ENCODE measurements at places on chromosomes 3 and 15.

- DNase-seq: peak; percentile 70
Measured at GRCh38 chr15:47756872-47757271, 39.6 kb downstream of the SEMA6D start.

DNA sequence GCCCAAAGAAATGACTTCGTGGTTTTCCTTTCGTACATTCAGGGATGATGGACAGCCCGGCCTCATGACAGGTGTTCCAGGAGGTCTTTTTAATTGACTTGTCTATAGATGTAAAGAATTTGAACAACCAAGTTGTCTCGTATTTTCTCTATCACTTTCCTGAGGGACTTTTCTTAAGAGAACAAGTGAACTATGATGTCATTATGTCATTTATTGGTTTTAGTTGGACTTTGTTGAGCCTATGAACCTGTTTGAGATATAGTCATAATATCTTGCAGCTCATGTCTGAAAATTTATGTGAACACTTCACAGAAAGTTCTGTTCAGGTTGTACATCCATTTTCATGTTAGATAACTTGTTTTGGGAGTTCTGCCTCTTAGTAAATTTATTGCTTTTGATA is 89.2 kb downstream of the RBMS3 start:
- no peak for DNase-seq

- DNase-seq: no peak
Measured at GRCh38 chr15:89364341-89364740, 29.7 kb upstream of the POLG start.

GRCh38 chr3:113983544-113983943 is 35.7 kb downstream of the ZDHHC23 start:
- no peak for DNase-seq

DNA sequence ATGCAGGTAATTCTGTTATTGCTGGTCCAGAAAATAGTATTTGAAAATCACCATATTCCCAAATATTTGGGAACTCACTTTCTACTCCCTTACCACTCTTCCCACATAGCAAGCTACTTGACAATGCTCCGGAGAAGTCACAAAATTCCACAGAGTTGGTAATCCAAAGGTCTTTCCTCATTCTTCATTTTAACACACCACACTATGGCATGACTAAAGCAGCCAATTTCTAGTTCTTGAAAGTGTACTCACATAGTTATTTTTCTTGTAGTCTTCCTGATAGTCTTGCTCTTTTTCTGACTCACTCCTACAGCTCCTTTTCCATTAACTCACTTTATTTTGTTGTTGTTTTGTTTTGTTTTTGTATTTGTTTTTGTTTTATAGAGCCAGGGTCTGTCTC is 67.2 kb downstream of the MYO9A start:
- DNase-seq: no peak

GRCh38 chr3:54122324-54123002 is at the start of gene CACNA2D3:
CACNA2D3 (plus strand) TSS chr3:54122552.
- no peak for DNase-seq

DNA sequence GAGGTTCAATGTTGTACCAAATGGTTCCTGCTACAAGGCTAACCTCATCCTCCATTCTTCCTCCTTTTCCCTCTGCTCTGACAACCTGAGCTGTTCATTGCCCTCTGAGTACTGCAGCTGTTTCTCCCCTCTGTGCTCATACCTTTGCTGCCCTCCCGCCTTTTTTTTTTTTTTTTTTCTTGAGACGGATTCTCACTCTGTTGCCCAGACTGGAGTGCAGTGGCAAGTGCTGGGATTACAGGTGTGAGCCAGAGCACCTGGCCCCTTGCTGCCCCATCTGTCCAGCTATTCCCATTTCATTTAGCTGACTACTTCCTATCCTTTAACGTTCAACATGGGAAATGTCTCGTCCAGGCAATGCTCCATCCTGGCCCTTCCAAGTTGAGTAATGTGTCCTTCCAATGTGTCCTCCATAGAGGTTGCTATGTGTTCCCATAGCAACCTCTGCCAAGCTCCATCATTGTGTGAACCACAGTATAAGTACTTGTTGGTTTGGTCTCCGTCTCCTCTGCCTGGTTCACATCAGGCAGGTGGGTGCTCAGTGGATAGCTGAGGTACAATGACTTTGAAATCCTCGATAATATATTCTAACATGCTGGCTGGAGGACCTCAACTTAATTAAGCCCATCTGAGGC is 179.9 kb upstream of the ANKRD28 start:
- no peak for DNase-seq

DNA sequence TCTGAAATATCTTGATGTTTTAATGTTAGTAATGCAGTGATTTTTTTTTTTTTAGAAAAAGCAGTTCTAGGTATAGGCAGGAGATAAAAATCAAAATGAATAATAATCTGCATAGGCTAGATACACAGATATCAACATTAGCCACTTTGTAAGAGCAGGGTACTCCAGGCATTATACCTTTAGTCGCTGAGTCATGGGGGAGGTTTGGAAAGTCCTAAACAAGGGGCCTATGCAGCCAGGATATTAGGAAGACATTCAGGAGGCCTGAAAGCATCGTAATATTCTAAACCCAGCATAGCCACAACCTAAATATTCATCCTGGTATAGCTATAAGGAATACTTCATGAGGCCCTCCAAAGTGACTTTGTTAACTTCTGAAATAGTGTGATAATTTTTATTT is 258.1 kb upstream of the NECTIN3 start:
- no peak for DNase-seq

- DNase-seq: no peak
Measured at GRCh38 chr3:66489581-66489980, 11.2 kb downstream of the LRIG1 start.

DNA sequence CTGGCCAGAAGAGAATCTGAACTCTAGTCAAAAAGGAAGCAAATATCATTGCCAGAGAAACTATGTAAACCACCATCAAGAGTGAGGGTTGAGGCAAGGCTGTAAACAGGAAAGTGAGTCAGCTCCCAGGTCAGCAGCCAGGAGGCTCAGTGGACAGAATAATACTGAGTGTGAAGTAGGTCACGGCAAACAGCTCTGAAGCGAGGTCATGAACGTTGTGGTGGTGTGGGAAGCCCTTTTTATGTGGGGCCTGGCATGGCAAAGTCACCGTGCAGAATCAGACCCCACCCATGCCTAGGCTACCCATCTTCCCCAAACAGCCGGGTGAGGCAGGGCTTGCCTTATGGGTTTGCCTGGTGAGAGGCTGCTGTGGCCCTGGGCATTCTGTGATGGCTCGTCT is 43.9 kb downstream of the THBS1 start:
- peak; percentile 98 for DNase-seq

DNA sequence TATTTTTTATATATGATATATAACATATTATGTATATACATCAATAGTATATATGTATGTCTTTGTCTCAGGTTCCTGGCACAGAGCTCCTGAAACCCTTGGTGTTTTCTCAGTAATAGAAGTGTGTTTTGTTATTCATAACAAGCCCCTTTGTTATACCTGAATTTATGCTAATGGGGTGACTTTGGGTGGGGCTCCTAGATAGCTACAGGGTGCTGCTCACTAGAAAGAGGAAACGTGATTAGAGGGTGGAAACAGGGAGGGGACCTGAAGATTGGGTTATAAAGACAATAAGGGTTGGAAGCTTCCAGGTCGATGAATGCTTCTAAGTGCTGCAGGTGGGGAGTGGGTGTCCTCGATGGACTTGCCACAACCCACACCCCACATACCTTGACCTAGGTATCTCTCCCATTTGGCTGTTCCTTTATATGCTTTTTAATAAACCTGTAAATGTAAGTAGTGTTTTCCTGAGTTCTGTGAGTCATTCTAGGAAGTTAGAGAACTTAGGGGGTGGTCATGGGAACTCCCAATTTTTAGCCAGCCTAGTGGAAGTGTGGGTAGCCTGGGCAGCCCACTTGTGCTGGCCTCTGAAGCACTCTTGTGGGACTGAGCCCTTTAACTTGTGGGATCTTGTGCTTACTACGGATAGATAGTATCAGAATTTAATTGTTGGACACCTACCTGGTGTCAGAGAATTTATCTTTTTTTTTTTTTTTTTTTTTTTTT is 36.9 kb upstream of the C15orf39 start:
- no peak for DNase-seq

GRCh38 chr15:63054985-63055384 is 12.4 kb downstream of the TPM1 start:
- peak; percentile 26 for DNase-seq

- DNase-seq: no peak
Measured at GRCh38 chr3:77319711-77320110, 279.8 kb downstream of the ROBO2 start.

- peak; percentile 33 for DNase-seq
Measured at GRCh38 chr3:114178770-114179368, at the start of gene DRD3. DRD3 (minus strand) TSS chr3:114179052; CDS start chr3:114171992, 7,060 bp downstream.

DNA sequence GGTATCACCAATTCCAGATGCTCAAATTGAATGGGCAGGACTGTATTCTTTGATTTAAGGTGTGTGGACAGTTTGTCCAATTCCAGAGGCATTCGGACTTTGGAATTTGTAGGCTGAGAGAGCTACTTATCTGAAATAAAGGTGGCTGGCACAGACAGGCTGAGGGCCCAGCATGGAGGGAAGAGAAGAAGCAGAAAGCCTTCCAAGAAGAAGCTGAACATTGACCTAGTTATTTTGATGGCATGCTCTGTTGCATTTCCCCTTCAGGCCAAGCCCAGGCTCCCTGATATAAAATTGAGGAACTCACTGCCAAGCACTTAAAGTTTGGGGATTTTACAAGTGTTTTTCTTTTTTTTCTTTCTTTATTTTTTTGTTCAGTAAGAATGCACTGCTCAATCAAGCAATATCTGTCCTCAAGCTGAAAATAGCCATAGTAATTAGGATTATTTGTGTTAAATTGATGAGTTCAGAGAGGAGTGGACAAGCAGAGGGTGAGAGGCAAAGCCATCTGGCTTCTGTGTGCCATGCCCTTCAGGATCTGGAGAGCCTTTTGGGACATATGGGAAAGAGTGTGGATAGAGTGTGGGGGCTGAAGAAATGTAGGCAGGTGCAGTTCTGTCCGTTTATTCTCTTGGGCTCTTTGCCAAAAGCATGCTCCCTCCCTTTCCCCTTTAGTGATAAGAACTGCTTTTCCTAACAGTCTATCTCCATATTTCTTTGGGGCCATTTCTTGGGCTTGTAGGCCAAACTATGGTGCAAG is 148.9 kb downstream of the OXSM start:
- no peak for DNase-seq

- no peak for DNase-seq
Measured at GRCh38 chr3:14218355-14218754, 39.7 kb downstream of the LSM3 start.

DNA sequence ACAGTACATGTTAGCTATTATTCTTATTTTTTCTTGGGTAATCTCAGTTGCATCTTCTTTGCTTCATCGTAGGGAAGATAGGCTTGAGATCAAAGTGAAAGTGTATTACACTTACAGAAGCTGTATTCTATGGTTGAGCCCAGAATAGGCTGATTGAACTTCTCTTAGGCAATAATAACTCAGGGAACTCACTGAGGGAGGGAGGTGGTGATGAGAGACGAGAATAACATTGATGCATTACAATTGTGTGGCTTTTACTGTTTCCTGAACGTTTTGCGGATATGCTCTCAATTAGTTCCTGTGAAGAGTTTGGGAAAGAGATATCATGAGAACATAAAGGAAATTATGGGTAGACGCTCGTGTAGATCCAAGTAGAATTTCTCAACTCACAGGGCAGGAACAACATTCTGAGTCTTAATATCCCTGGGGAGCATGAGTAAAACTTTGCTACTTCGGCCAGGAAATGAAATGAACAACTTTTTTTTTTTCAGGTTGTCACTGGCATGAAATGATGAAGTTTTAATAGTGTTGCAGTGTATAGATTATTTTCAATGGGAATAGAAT is 302.2 kb downstream of the TUSC7 start:
- DNase-seq: no peak

GRCh38 chr3:195129072-195129643 is 141.8 kb downstream of the XXYLT1 start:
- no peak for DNase-seq

- DNase-seq: no peak
Measured at GRCh38 chr3:171390051-171390941, 69.9 kb downstream of the TNIK start.

DNA sequence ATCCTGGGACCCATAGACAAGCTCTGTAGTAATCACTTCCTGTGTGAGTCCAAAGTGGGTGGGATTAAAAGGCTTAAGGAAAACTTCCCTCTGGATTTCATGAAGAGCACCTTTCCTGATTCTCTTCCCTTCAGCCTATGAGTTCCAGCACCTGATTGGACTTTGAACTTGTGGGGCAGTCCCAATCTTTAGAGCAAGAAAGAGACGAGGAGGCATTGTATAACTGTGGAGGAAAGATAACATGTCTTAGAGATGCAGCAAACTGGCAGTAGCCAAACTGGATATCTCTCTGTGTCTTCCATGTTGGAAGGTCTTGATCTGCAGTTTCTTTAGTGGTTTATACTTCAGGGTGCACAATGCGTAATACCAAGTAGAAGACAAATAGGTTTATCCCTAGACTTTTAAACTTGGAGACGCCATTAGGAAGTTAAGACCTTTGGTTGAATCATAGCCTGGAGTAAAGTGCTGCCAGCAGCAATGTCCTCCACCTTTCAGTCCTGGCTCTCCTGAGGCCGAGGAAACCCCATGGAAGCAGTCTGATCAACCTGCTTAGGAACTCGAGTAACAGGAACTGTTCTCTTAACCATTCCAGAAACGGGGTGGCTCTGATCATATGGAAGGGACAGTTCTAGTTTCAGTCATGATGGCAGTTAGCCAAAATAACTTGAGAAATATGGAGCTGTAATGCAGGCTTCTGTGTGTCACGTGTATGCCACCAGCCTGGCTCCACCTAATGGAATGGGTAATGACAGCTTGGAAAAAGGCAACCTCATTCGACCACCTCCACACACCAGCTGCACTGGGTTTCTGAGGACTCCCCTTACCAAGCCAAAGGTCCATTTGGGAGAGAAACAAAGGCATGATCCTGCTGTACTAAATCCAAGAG is 4.7 kb downstream of the EIF1B start:
- DNase-seq: peak; percentile 2

DNA sequence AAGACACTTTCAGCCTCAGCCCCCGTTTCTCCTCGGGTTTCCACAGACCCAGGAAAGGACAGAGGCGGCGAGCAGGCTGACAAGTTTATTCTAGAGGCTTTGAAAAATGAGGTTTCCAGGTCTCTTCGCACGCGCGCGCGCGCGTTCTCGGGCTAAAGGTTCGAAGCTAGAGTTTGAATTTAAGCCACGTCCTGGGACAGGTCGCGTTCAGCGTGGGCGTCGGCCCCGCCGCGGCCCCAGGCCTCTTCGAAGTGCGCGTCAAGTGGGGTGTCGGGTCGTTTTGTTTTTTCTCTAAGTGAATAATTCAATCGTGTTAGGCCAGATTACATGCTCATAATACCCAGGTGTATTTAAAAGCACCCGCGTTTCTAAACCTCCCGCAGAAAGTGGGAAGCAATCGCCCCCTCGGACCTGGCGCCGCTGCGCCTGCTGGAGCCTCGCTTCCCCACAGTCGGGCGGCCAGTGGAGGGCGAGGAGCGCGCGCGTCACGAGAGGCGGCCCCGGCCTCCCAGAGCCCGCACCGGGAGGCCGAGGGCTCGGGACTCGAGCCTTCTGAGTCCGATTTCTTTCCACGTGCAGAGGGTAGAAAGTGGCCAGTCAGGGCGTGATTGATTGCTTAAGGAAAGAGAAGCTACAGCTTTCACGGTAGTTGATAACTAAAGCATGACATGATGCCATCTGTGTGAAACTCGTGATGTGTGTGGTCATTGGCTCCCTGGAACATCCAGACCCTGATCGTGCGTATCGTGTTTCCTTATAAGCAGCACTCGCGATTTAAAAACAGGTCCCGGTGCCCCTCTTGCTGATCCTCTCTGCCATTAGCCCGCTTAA is 15.8 kb upstream of the SOX2 start:
- DNase-seq: peak; percentile 25

Measured in endothelial cell of umbilical vein (primary cell).